ENCODE measurements at places on chromosomes 12 and 14.

GRCh38 chr14:90500665-90501370 lies 104.0 kb downstream of the CALM1 start:
- DNase-seq: no peak

DNA sequence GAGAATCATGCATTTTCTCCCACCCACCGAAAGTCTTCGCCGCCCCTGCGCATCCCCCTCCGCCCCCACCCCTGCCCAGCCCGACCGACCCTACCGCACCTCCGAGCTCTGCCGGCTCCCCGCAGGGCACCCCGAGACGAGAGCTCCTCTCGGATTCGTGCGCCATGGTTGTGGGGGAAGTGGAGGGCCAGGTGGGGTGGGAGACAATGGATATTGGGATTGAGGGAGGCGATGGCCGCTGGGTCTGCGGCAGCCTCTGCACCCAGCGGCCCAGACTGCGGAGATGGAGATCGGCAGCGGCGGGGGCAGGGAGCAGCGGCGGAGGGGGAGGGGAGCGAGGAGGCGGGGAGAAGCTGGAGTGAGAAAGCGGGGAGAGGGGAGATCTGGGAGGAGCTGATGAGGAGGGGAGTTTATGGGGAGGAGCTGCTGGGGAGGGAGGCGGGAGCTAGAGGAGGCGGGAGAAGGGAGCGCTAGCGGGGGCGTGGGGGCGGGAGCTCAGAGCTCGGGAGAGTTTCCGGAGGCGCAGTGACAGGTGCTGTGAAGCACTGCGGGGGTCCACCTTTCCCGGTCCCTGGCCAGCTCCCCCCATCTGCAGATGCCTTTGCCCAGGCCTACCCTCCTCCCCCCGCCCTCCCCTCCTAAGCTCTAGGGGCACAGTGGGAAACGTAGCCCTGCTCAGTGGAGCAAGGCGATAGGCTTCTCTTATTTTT lies at the start of gene SALL2:
Gene SALL2, minus strand, starts transcription at position 385 of the 710 bp plus-strand sequence. Its CDS starts 219 bp downstream, at position 166.
- peak; percentile 14 for DNase-seq

DNA sequence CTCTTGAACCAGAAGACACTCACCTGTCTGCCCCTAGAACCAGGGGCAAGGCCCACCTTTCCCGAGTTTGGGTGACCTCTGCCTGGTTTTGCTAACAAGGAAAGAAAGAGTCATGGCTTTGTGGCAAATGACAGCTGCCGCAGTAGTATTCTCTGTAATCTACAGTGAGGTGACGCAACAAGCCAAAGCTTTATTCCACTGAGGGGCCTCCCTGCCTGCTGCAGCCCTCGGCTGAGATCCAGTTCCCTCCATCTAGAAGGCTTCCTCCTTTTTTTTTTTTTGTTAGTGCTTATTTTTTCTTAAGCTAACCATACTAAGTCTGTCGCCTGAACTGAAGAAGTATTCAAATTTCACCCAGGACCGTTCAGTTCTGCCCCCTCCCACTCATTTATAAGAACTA lies 142.3 kb upstream of the TMCC3 start:
- DNase-seq: no peak

GRCh38 chr12:188910-189621 lies 24.9 kb downstream of the SLC6A12 start:
- no peak for DNase-seq

GRCh38 chr12:1108276-1108675 lies 117.3 kb downstream of the ERC1 start:
- DNase-seq: no peak

- DNase-seq: no peak
These were observed 326.5 kb upstream of the TBX3 start for GRCh38 chr12:115010324-115010995.

GRCh38 chr12:46917821-46918220 lies 92.0 kb upstream of the SLC38A4 start:
- DNase-seq: no peak

DNA sequence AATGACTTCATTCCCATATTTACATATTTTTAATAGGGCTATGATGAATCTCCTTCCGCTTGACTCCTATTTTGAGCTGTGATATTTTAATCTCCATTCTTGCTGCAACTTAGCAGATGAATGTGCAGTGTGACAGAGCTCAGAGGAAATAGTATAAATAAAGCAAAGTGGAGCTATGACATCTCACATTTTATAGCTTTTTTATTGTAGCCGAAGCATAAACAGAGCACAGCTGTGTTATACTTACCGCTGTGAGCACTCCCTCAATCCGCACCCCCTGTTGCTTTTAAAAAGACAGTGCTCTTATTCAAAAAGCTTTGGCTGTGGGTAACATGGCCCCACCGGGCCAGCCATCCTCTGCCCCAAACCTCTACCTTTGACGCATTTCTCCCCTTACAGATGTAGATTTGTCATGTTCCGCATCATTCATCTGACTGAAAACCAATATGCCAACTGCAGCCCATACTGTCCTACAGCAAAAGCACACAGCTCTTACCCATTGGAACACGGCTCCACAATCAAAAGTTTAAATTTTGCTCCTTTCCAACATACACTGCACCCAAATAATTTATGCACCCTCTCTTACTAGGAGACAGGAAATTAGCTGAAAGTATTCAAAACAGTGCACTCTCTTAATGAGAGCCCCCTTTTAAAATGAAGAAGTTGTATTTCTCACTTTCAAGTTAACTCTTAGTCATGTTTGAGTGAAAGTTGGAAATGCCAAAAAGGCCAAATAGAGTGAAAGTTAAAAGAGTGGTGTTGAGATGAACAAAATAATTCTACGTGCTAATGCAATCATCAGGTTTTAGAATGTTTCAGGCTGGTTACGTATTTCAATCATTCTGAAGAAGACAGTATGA lies 429.3 kb upstream of the SOX5 start:
- no peak for DNase-seq

- no peak for DNase-seq
These were observed 396.6 kb downstream of the SNAPC1 start for GRCh38 chr14:62158779-62159178.

GRCh38 chr12:700016-700415 lies 36.8 kb upstream of the NINJ2 start:
- no peak for DNase-seq

DNA sequence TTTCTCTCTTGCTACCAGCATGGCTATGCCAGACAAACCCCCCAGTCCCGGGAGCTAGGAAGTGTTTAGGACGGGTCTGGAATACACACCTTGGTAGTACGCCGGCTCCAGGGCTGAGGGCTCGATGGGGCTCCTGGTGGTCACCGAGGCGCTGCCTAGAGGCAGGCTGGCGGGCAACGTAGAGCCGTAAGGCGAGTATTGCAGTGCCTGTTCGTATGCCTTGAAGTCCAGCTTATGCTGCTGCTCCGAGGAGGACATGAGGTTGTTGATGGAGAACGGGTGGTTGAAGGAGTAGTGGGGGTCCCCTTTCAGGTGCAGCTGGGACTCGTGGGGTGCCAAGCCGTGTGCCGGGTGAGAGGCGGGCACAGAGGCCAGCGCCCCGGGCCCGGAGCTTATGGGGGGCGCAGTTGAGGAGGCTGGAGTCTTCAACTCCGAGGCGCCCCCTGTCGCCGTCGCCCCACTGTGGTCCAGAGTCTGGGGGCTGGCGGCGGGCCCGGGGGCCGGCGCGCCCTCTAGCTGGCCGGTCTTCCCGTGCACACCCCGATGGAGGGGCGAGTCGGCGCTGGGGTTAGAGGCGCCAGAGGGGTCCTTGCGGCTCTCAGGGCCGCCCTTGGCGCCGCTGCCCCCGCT lies 3.6 kb downstream of the FOXA1 start:
- DNase-seq: no peak

Data from stimulated activated CD8-positive, alpha-beta memory T cell treated with anti-CD3 and anti-CD28 coated beads, Interleukin-4, amount 100 ng/mL, for 1 hour (primary cell).